NCI-H2081 (cell line): ENCODE measurements at places on chromosomes 6 and 20.

DNA sequence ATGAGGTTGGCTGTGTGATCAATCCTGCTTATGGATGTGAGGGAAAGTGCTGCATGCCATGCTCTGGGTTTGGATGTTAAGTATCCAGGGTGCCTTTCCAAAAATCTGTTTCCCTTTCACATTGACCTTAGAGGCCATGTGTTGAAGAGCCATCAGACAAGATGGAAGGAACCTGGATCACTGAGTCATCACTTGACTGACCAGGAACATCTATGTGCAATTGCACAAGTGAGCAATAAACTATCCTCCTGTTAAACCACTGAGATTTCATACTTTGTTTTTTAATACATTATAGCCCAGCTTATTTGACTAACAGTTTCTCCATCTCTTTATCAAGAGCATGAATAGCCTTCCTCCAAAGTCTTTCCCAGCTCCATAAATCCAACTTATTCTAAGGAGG lies 17.8 kb upstream of the TMEM14A start:
- DNase-seq: no peak

GRCh38 chr6:76742919-76743318 lies 670.5 kb upstream of the IMPG1 start:
- DNase-seq: no peak

GRCh38 chr6:108728826-108729225 lies 119.4 kb upstream of the ARMC2 start:
- DNase-seq: no peak

- no peak for DNase-seq
These were observed 7.2 kb upstream of the LCA5 start for GRCh38 chr6:79544299-79544927.
